ENCODE measurements at places on chromosomes 13 and 19. TPM values are rescaled to one million over a fixed set of nuclear protein-coding genes. Genes with fewer than 3 reads are reported as not detected.

TNFRSF19 gene
- 50.6 TPM for polyA plus RNA-seq

LAIR1 gene
- polyA plus RNA-seq = 5.3 TPM

DNA sequence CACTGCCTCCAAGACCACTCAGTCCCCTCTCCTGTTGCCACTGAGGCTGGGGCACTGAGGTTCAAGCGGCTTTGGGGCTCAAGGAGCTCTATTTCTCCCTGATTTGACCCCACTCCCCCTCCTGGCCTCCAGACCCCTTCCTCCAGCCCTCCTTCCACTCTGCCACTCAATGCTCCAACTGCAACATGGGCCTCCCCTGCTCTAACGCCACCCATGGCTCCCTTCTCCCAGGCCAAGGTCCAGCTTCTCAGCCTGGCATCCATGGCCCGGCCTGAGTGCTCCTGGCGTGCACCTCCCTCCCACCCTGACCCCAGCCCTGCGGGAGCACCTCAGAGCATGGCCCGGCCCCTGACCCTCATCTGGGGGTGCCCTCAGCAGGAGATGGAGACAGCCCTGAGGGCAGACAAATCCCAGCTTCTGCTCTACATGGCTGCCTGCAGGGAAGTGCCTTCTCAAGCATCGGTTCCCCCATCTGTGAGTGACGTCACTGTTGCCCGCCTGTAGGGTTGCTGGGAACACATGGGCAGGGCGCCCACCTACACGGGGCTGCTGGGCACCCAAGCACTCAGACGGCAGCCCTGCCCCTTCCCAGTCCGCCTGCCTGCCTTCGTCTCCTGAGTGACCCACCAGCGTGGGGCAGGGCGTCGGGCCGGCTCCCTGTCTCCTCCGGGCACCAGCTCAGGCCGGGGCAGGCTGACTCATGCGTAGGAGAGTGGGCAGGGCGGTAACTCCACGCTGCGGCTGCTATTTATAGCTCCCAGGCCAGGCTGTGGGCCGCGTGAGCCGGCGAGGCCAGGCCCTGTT is 1.6 kb upstream of the DIRAS1 start:
- DNase-seq = no peak

- no peak for DNase-seq
These were observed 18.5 kb downstream of the PLEKHJ1 start for GRCh38 chr19:2217591-2217990.
